ENCODE measurements at places on chromosomes 2 and 18.
A peak's percentile ranks its signal among the peaks of the same experiment; 100 is the strongest.

DNA sequence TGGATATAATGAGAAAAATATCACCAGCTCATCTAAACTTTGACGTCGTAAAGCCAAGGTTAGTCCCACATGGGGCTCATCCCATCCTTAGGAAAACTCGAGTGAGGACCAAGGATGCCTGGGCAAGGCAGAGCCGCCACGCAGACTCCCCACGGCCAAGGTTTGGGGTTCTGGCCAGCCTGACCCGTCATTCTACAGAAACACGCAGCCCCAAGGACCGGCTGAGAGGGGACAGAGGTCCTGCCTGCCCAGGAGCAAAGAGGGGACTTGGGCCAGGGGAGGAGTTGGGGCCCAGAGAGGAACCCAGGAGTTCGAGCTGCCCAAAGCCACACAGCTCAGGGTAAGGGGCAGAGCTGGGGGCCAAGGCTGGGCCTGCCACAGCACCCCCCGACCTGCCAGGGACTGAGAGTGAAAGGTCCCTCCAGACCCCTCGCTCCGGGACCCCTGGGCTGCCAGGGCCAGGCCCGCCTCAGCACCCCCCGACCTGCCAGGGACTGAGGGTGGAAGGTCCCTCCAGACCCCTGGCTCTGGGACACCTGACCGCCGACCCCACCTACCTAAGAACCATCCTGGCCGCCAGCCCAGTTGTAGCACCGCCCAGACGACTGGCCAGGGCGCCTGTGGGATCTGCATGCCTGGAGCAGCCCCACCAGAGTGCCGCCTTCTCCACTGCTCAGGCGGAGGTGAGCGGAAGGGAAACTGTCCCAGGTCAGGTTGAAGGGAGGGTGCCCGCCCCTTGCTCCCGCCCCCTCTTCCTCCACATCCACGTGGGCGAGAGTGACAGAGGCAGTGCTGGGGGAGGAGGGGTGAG lies at the start of gene PDCD1:
Gene PDCD1, minus strand, starts transcription at position 689 of the 811 bp plus-strand sequence. Its CDS starts 56 bp downstream, at position 633.
- no peak for DNase-seq

- DNase-seq = no peak
These were observed 70.9 kb downstream of the ODC1 start for GRCh38 chr2:10377052-10377746.

GRCh38 chr18:34738175-34738894 lies 28.2 kb downstream of the DTNA start:
- DNase-seq = peak; percentile 6

GRCh38 chr2:239236043-239236807 lies 164.6 kb downstream of the HDAC4 start:
- no peak for DNase-seq

DNA sequence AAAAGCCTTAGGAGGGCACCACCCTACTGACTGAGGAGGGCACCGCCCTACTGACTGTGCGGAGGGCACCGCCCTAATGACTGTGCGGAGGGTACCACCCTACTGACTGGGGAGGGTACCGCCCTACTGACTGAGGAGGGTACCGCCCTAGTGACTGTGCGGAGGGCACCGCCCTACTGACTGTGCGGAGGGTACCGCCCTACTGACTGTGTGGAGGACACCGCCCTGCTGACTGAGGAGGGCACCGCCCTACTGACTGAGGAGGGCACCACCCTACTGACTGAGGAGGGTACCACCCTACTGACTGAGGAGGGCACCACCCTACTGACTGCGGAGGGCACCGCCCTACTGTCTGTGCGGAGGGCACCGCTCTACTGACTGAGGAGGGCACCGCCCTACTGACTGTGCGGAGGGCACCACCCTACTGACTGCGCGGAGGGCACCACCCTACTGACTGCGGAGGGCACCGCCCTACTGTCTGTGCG lies 150.2 kb upstream of the NFATC1 start:
- no peak for DNase-seq

DNA sequence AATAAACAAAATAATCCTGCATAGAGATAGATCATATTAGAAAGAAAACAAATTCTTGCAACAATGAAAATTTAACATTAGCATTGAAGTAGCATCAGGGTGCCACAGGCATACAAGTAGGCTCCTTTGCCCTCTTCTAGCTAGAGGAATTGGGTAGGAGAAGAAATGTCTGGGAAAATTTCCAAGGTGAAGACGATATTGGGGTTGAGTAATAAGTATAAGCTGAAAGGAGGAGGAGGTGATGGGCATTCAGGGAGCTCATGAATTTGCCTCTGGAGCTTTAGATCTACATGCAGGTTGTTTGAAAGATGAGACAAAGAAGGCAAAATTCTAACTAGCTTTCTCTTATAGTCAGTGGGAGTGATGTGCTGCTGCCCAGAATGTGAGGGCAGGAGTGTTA lies 504.9 kb downstream of the CCDC85A start:
- DNase-seq = no peak
